ENCODE measurements at places on chromosomes 5 and 9. TPM values are rescaled to one million over a fixed set of nuclear protein-coding genes. Genes with fewer than 3 reads are reported as not detected.
A peak's percentile ranks its signal among the peaks of the same experiment; 100 is the strongest.

DNA sequence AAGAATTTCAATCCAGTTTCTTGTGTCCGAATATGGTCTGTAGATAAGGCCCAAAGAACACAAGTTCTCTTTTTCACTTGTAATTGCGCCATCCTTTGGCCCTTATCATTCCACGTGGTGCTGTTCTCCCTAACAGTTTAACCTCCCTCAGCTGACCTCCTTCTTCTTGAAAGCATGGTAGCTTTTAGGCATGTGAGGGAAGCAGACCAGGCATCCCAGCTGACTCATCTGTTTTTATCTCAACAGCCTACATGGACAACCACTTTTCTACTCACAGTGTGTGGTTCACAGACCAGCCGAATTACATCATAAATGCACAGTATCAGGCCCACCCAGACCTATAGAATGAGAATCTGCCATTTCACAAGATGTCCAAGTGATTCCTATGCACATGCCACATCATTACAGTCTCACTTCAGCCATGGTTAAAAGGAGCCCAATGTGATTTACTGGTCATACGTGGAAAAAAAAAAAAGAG lies 26.9 kb upstream of the PLIN2 start:
- DNase-seq, result no peak

- DNase-seq, result no peak
Observed at GRCh38 chr5:39716532-39717028, 291.8 kb upstream of the DAB2 start.

DOCK2 gene
- total RNA-seq, result 3.3 TPM

- no peak for DNase-seq
Observed at GRCh38 chr5:142630927-142631539, 54.9 kb downstream of the FGF1 start.

C5orf46 gene
- total RNA-seq, result not detected

- no peak for DNase-seq
Observed at GRCh38 chr5:88816195-88816594, 66.8 kb downstream of the MEF2C start.

DNA sequence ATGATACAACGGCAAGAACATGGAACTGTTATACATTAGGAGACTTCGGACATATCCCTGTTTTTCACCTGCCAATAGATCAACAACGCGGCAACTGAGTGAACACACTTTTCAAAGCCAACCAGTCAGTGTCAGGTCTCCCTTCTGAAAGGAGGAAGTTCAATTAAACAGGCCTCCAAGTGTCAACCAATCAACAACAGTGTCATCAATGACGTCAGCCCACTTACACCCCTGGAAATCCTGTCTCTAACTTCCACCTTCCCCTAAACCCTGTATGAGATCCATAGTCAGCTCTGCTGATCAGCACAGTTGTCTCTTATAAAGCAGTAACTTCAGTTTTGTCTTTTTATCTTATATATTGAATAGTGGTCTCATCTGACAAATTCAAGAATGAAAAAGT lies 36.6 kb downstream of the DMRT3 start:
- no peak for DNase-seq

AMBP gene
- total RNA-seq, result 0.82 TPM

GRCh38 chr5:93331241-93331640 lies 249.8 kb downstream of the NR2F1-AS1 start:
- DNase-seq, result no peak

HTR4 gene
- total RNA-seq, result 1.2 TPM

ALDOB gene
- not detected for total RNA-seq

DNA sequence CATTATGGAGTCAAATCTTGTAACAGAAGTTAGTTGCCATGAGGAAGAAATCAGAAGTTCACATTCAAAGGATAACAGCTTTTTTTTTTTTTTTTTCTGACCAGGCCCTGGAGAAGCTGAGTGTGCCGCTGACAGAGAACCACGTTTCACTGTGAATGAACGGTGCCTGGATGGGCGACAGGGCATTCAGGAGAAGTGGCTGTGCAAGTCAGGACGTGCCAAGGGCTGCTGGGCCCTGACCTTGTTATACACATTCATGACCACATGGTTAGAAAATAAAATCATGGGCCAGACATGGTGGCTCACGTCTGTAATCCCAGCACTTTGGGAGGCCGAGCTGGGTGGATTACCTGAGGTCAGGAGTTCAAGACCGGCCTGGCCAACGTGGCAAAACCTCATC lies 91.6 kb downstream of the ANKH start:
- no peak for DNase-seq

DNA sequence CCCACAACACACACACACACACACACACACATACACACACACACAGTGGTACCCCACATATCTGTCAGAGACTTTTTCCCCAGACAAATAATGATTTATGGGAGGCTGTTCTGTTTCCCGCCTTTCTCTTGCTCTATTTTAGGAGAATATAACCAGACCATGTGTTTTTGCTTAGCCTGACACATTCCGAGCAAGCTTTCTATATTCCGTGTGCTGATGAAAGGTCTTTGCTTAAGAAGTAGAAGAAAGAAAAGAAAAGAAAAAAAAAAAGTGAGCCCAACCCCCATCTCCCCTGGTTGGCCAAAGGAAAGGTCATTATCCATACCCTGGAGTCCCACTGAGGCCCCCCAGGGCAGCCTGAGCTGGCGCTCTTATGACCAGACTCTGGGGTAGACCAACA lies 338.6 kb downstream of the SLIT3 start:
- DNase-seq, result no peak

DNA sequence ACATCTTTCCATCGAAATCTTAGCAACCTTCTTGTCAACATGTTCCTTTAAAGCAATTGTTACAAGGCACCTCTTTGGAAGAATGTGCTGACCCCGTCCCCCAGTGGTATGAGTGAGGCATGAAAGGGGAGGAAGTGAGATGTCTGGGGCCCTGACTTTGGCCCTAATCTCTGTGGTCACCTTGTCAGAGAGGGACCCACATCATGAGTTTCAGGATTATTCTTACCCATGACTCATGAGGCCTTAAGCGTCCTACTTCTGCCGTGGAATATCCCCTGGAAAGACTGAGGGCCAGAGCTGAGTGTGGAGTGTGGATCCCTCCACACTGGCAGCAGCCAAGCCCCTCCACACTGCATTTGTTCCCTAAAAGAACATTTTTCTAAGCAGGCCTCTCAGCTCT lies 81.2 kb downstream of the FSTL4 start:
- no peak for DNase-seq

MYMK gene
- total RNA-seq, result not detected

PCDHB13 gene
- total RNA-seq, result 6.1 TPM

- no peak for DNase-seq
Observed at GRCh38 chr9:130359819-130360218, 84.9 kb upstream of the ASS1 start.

GDA gene
- total RNA-seq, result 21.6 TPM

- no peak for DNase-seq
Observed at GRCh38 chr5:176770431-176770830, 39.9 kb upstream of the UNC5A start.

GRCh38 chr5:152372875-152373274 lies 32.2 kb downstream of the NMUR2 start:
- no peak for DNase-seq

DNA sequence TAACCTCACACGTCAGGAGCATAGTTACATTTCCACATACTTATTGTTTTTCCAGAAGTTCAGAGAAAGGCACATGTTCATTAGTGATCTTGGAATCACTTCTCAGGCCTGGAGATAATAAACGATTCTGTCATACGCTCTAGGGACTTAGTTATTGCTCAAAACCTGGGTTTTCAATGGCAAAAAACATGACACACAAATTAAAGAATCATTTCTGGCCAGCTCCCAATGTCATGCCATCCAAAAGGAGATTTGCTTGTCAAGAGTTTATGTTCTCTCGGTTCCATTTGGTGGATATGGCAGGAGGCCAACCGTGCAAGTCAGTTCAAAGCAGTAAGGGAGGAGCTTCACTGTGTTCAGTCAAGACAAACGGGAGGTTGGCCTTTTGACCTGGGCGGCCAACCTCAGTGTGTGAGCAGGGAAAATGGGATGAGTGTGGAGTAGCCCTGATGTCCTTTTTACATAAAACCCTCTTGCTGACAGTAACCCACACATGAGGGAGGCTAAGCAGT lies 123.4 kb downstream of the NXNL2 start:
- DNase-seq, result no peak

GRCh38 chr5:4440536-4440935 lies 699.6 kb upstream of the ADAMTS16 start:
- no peak for DNase-seq

GRCh38 chr5:123033157-123033671 lies 3.3 kb downstream of the PPIC start:
- no peak for DNase-seq

GRCh38 chr9:36401164-36401740 lies 1.2 kb upstream of the RNF38 start:
- DNase-seq, result peak; percentile 85

- DNase-seq, result no peak
Observed at GRCh38 chr9:131755541-131756198, 15.8 kb upstream of the RAPGEF1 start.

GRCh38 chr5:174336479-174336878 lies 291.0 kb downstream of the NSG2 start:
- no peak for DNase-seq

- no peak for DNase-seq
Observed at GRCh38 chr9:77708064-77708815, 60.1 kb upstream of the GNA14 start.

DNA sequence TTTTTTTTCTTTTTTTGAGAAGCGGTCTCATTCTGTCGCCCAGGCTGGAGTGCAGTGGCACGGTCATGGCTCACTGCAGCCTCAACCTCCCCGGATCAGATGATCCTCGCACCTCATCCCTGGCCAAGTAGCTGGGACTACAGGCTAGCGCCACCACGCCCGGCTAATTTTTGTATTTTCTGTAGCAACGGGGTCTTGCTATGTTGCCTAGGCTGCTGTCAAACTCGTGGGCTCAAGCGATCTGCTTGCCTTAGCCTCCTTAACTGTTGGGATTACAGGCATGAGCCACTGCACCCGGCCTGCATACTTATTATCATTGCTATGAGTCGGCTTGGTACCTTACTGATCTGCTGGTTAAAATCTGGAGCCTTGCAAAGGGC lies 790 bp upstream of the IARS1 start:
- DNase-seq, result no peak

GRCh38 chr5:55638051-55638450 lies 74.1 kb downstream of the SLC38A9 start:
- DNase-seq, result no peak

DNA sequence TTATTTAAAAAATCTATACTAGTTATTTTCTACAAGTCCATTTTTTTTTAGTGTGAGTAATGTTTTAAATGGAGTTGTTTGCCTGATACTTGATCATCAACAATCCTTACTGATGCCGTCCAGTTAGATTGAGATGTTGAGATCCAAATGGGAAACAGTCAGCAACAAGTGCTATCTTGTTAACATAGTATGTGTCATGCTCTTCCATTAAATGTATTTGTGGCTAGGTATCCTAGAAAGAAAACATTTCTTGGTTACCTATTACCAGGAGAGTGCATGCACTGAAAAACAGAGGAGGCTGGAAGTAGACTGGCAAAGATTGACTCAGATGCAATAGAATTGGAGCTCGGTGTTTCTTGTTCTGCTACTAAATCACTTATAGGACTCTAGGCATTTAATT lies 123.4 kb upstream of the MAN2A1 start:
- no peak for DNase-seq

IL5 gene
- total RNA-seq, result not detected

ZNF883 gene
- 28.1 TPM for total RNA-seq

GRCh38 chr9:95147452-95148207 lies 169.9 kb downstream of the FANCC start:
- DNase-seq, result no peak

- DNase-seq, result no peak
Observed at GRCh38 chr5:180093651-180094382, 22.3 kb upstream of the RNF130 start.

TRIM14 gene
- total RNA-seq, result 0.82 TPM

- no peak for DNase-seq
Observed at GRCh38 chr9:29701971-29702370, 2128.7 kb upstream of the C9orf72 start.

PLPPR1 gene
- 249 TPM for total RNA-seq

TAF11L2 gene
- total RNA-seq, result not detected

SH3PXD2B gene
- total RNA-seq, result 13.0 TPM

All from frontal cortex (tissue), 4 donors.